Gastrocnemius medialis (tissue), 4 donors: ENCODE measurements at places on chromosomes 16 and 17.

GRCh38 chr16:50603206-50604064, 55.2 kb downstream of the NKD1 start:
- no peak for DNase-seq

DNA sequence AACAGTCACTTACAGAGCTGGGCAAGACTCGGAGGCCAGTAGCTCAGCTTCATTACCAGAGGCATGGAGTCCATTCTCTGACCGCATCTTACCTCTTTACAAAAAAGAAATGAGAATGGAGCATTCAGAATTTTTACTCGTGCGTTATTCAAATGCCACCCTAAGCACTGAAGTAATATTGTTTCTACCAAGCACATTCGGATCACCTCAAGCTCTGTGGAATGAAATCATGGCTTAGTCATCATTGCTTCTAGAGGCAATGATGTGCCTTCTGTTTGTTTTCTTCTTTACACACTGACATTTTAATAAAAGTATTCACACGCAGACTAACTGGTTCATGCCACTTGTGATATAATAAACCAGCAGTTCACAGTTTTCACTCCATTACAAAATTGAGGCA, 206.8 kb downstream of the PHKB start:
- no peak for DNase-seq

GRCh38 chr17:76843703-76844484, 24.3 kb upstream of the MGAT5B start:
- DNase-seq = no peak

DNA sequence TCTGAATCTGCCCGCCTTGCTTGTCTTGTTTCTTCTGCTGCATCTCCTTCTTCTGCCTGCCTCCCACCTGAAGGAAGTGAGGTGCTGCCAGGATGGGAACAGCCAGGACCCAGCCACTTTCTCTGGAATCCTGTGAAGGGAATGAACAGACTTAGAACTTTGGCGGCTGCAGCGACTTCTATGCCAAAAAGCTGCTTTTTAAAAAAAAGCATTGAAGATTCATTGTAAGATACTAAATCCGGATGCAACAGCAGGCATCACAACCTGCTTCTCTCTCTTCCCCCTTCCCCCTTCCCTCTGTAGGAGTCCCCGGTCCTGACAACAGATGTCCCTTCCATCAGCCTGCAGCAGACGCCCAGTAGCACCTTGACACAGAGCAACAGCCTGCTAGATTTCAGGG, 176.3 kb downstream of the HS3ST4 start:
- no peak for DNase-seq
